Astrocyte of the spinal cord (primary cell): ENCODE measurements at places on chromosomes 7 and 10.

DNA sequence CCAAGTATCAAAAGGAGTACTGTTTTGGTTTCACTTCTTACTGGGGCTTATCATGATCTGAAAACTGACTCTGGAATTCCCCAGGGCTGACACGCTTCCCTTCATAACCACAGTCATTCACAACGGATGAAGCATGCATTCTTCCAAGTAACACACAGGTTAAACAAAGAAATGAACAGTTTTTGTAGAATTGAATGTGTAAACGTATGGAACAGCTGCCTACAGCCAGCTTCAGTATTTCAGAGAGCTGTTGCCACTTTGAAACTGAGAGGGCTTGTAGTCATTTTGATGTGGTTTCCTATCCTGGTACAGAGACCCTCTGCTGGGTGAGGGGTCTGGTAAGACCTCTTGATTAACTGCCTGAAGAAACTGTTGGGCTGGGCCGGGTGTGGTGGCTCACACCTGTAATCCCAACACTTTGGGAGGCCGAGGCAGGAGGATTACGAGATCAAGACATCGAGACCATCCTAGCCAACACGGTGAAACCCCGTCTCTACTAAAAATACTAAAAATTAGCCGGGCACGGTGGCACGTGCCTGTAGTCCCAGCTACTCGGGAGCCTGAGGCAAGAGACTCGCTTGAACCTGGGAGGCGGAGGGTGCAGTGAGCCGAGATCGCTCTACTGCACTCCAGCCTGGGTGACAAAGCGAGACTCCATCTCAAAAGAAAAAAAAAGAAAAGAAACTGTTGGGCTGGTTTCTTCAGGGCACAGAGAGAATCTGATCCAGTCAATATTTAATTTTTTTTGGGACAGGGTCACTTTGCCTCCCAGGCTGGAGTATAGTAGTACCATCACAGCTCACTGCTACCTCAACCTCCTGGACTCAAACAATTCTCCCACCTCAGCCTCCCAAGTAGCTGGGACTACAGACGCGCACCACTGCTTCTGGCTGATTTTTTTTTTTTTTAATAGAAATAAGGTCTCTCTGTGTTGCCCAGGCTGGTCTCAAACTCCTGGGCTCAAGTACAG, 4.7 kb downstream of the NFE2L3 start:
- DNase-seq: peak; percentile 95

- no peak for DNase-seq
Observed at GRCh38 chr10:114272696-114273095, 33.6 kb downstream of the VWA2 start.

DNA sequence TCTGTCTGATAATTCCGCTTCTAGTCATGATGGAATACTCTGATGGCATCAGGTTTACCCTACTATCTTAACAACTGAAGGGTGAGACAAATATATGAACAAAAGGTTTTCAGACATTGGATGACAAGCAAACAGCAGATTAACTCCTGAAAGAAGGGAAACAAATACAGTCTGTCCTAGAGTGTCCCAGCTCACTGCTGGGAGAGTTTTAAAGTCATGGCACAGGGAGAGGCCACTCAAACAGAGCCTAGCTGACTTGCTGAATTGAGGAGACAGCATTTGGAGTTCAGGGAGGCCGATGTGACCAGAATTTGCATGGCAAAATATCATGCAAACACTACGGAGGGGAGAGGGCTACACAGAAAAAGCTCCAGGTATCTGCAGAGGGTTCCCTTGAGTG, 73.1 kb downstream of the MDH2 start:
- no peak for DNase-seq

GRCh38 chr10:130820880-130821482, 490.5 kb downstream of the TCERG1L start:
- DNase-seq: no peak

DNA sequence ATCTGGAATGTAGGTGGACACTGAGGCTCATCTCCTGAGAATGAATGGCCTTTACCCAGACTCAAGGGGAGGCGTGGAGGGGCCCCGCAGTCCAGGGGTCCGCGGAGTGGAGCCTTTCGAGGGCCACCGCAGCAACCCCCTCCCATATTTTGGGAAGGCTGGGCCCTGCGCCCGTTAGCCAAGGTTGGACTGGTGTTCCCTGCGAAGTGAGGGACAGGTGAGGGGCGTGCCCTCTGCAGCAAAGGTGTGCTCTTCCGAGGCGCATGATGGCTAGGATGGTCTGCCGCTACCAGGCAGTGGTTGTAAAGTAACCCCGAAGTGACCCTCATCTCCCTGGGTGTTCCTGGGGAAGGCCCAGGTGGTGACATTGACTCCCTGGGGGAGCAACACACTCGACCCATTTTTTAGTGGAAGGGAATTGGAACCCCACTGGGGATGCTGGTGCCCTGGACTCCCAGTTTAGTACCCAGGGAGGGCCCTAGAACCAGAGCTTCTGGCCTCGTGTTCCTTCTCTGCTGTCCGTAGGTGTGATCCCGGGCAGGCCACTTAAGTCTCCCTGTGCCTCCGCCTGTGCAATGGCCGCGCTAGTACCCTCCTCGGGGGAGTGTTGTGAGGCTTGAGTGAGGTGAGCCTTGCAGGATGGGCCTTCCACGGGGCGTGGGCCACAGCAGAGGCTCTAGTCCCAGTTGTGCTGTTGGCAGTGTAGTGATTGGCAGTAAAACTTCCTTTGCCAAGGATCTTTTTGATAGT, 779 bp downstream of the FAM241B start:
- no peak for DNase-seq

DNA sequence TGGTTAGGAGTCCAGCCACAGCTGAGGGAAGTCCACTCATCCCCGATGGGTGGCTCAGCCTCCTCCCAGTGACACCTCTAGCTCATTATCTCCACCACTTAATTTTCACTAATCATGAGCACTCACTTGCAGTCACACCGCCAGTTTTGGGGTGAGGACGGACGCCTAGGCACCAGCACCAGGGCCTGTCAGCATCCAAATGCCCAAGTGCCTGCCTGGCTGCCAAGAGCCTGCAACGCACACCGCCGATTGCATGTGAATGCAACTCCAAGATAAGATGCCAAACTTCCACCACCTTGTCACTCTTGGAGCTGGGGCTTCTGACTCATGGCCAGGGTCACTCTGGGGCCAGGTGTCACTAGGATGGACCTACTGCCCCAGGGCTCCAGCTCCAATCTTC, 24.4 kb upstream of the SMARCD3 start:
- DNase-seq: no peak

- no peak for DNase-seq
Observed at GRCh38 chr10:127250031-127250430, 53.6 kb upstream of the INSYN2A start.

DNA sequence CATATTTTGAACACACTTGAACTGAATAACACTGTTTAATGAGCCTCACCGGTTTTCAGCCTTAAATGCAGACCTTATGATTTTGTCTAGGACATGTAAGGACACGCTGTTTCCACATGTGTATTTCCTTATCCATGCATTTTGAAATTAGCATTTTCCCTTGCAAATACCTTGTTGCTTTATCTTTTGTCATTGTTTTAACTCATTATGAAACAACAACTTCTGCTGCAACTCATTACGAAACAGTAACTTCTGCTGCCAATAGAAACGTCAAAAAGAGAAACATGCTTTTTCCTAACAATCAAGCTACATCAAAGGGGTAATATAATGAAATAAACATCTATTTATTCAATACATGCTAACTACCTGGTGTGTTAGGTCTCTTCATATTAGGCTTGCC, 322.0 kb downstream of the AGMO start:
- DNase-seq: no peak

- DNase-seq: no peak
Observed at GRCh38 chr10:13977861-13978532, 352.7 kb downstream of the FRMD4A start.

- no peak for DNase-seq
Observed at GRCh38 chr10:102311025-102311420, 65.7 kb downstream of the GBF1 start.

DNA sequence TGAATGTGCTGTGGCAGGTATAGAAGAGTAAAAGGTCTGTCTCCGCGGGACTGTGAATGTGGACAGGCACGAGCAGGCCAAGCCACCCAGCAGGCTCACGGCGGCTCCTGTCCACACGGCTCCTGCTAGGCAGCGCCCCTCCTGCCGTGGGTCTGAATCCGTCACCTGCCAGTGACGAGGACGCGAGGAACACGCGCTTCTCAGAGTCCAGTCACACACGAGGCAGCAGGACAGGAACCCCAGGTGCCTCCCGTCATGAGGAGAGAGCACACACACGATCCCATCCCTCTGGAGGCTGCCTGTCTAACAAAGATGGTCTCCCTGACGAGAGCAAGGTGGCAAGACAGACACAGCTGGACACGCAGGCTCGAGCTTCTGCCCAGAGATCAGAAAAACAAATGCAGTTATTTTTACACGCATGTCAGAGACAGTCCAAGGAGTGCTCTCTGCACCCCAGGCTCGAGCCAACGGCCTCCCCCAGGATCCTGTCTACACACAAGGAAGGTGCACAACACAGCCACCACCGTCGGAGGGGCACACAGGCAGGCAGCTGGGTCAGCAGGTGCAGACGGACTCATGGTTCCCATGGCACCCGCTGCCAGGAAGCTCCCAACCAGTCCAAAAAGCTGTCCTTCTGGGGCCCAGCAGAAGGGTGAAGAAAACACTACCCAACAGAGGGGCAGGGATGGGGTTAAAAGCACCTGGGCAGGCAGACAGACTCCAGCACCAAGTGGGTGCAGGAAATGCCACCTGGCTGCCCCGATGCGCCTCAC, 103.2 kb downstream of the MAD1L1 start:
- DNase-seq: no peak

- no peak for DNase-seq
Observed at GRCh38 chr10:110429301-110429700, 68.4 kb upstream of the DUSP5 start.

- DNase-seq: no peak
Observed at GRCh38 chr7:128211626-128212025, 29.5 kb upstream of the LEP start.

DNA sequence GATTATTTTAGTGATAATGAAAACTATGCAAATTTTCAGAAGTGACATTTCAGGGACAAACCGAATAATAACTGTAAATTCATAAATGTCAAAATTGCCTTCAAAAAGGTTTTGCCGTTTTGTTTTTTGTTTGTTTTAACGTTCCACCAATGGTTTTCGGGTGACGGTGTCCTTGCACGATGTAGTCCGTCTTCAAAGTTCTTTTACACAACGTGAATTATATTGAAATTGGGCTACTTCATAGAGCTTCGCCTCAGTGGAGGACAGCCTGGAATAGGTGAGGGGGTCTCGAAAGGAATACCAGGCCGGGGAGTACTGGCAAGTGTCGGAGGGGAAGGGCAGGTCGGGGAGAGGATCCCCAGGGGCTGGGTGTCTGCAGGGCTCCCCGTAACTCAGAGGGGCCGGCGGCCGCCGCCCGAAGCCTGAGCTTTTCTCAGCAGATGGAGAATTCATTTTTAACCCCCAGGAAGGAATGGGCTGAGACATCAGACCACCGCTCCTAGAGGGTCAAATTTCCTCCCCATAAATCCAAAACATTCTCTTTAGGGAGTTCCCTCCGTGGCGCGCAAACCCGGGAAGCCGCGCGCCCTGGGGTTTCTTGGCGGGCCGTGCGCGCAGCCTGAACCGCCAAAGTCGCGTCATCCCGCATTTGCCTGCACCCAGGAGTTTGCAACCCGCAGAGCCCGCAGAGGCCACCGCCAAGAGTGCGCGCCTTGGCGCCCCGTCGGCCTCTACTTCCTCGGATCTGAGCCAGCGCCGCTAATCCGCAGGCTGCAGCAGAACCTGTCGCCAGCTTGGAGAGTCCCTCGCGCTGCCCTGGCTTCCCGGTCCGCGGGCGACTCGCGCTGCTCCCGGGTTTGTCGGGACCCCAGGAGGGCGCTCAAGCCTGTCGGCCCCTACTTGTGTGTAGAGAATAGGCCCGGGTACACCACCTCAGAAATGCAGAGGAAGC, 17.3 kb upstream of the EVX1 start:
- DNase-seq: no peak

DNA sequence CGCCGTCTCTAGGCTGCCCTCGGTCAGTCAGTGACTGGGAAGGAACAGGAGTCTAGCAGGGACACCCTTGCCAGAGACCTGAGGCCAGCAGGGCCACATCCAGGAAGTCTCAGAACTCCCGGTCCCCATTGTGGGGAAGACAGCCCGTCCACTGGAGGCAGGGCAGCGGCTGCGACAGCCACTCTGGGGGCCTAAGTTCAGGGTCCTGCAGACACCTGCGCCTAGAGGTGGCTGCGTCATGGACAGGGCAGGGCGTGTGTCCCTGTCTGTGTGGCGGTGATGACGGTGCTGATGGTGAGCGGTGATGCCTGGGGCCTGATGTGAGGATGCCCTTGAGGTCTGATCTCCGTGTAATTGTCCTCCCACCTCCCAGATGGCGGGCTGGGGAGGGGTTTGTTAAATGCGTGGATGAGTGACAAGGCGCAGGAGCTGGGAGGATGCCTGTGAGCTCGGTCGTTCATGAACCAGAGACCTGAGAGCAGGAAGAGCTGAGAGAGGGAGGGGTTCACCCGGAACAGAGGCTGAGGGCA, 537.9 kb upstream of the FOXK1 start:
- no peak for DNase-seq

- no peak for DNase-seq
Observed at GRCh38 chr7:78118470-78118869, 319.9 kb downstream of the PHTF2 start.

- DNase-seq: no peak
Observed at GRCh38 chr10:100065084-100065660, 16.5 kb downstream of the CPN1 start.

GRCh38 chr10:113264333-113265131, 288.3 kb upstream of the HABP2 start:
- DNase-seq: no peak

DNA sequence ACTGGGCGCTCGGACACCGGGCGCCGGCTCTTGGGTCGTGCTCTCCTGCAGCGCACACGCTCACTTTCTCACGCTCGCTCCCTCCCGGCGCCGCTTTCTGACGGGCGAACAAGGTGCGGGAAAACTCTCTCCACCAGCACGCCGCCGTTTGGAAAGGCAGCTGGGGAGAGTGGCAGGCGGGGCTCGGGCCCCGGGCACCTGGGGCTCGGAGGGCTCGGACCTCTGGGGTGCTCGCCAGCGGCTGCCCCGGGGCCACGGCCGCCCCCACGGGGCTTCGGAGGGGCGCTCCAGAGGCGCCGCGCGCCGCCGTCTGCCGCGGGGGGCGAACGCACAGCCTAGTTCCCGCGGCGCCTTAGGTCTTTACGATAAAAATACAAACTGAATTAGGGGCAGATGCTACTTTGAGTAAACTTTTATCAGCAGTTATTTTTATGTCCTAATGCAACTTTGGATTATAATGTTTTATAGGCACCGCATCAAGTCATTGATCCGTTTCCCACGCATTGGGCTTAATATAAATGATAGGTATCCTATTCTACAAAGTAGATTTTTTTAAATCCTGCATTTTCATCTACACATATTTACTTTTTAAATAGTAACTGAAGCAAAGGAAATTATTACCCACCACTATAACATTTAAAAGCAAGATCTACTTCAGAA, 535 bp upstream of the EPC1 start:
- no peak for DNase-seq

- peak; percentile 21 for DNase-seq
Observed at GRCh38 chr7:140284062-140284461, 107.3 kb upstream of the KDM7A start.

GRCh38 chr7:3757059-3757458, 456.0 kb downstream of the SDK1 start:
- DNase-seq: no peak
